ENCODE measurements at places on chromosomes 2 and 18.
A peak's percentile ranks its signal among the peaks of the same experiment; 100 is the strongest.

DNA sequence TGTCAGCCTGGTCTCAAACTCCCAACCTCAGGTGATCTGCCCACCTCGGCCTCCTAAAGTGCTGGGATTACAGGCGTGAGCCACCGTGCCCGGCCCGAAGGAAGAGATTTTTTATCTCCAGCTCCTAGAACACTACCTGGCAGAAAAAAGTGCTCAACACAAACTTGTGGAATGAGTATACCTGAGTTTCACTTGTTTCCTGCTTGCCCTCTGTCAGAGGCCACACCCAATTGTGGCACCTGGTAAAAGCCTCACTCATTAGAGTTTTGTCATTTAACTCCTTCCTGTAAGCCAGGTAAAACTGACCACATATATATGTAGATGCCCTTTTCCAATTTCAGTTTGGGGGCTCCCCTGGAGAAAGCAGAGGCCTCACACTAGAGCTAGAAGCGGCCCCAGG, 42.2 kb upstream of the RTN4 start:
- DNase-seq = peak; percentile 47

DNA sequence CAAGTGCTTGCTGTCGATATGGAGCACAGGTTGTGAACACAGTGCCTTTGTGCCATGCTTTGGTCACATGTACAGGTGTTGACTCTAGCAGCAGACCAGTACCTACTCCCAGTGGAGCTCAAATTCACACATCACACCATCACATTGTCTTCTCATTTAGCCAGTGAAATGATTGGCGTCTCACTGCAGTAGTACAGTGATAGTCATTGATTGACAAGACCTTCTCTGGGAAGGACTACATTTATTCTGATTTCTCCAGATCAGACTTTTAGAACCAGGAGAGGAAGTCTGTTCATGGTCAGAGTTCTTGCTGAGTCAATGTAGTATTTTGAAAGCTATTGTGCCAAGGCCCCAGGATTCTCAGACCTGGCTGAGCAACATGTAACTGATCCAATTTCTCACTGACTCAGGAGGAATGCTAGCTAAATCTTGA, 75.2 kb downstream of the FMNL2 start:
- DNase-seq = no peak

GRCh38 chr2:98416383-98417159, 28.1 kb upstream of the INPP4A start:
- DNase-seq = no peak

DNA sequence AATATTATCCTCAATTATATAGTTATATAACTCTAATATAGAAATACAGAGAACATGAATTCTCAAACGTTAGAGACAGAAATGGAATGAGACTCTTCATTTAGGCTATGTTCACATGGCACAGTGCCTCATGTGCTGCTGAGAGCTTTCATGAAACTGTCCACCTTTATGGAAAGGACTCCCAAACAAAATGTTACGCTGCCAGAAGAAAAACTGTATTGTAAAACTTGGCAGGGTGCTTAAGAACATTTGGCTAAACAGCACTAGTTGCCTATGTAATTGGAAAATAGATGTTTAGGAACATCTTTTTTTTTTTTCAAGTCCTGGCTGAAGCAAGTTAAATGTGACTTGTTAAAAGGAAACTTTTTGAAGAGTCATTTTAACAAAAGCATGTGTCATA, 396.0 kb downstream of the ERBB4 start:
- DNase-seq = no peak

- DNase-seq = no peak
These were observed 208.4 kb downstream of the CDH20 start for GRCh38 chr18:61541673-61542072.
